A172 (cell line): ENCODE measurements at places on chromosomes 6 and 20. TPM values are rescaled to one million over a fixed set of nuclear protein-coding genes. Genes with fewer than 3 reads are reported as not detected.

DNA sequence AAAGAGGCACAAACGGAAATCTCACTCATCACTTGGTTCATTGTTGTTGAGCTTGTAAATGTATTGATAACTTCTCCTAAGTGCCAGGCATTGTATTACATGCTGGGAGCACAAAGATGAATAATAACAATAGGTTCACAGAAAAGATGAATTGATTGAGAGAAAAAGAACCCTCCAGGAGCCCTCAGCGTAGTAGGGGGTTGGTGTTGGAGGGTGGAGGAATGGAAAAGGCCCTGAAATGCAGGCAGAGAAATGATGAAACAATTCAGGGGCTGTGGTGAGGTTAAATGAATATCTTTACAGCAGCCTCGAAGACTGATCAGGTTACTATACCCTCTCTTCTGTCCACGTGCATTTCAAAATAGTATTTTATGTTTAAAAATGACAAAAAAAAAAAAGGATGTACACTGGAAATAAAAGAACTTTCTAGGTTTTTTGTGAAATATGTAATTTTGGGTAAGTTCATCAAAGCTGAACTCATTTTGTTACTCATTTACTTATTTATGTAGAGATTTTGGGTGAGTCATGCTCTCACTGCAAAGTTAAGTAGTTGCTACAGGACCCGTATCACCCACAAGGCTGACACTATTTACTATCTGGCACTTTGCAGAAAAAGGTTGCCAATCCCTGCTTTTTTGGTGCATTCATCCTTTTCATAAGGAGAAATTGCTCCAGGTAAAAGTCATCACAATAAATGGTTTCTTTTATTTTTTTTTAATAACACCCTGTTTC is 277.3 kb downstream of the ZNF217 start:
- DNase-seq, result no peak

The SAMHD1 gene
- total RNA-seq, result 24.3 and 29.5 TPM in 2 replicates

The HLA-DOB gene
- total RNA-seq, result not detected in 2 replicates

- DNase-seq, result no peak
These were observed 13.1 kb downstream of the ITPR3 start for GRCh38 chr6:33634161-33634727.

DNA sequence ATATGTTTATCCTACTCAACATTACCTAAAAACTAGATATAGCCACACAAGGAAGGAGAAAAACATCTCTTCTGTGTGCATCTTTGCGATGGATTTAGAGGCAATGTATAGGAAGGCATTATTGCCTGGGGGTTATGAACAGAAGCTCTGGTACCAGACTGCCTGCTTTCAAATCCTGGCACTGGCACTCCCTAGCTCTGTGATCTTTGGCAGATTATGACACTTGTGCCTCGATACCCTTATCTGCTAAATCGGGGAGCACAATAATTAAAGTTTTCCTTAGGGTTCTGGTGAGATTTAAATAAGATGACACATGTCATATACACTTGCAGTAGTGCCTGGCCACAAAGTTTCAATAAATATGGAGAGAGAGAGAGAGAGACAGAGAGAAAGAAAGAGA is 53.3 kb downstream of the SYNE1 start:
- no peak for DNase-seq

- DNase-seq, result no peak
These were observed 49.2 kb downstream of the BLOC1S5 start for GRCh38 chr6:8014947-8015346.

The NKX2-4 gene
- not detected in 2 replicates for total RNA-seq

The ZNF165 gene
- 0.09 and 1.4 TPM in 2 replicates for total RNA-seq

- peak; percentile 53 for DNase-seq
These were observed 441.9 kb downstream of the CD109 start for GRCh38 chr6:74137911-74138310.
